Ovary (tissue), 10 donors: ENCODE measurements at places on chromosomes 1 and 21.

DNA sequence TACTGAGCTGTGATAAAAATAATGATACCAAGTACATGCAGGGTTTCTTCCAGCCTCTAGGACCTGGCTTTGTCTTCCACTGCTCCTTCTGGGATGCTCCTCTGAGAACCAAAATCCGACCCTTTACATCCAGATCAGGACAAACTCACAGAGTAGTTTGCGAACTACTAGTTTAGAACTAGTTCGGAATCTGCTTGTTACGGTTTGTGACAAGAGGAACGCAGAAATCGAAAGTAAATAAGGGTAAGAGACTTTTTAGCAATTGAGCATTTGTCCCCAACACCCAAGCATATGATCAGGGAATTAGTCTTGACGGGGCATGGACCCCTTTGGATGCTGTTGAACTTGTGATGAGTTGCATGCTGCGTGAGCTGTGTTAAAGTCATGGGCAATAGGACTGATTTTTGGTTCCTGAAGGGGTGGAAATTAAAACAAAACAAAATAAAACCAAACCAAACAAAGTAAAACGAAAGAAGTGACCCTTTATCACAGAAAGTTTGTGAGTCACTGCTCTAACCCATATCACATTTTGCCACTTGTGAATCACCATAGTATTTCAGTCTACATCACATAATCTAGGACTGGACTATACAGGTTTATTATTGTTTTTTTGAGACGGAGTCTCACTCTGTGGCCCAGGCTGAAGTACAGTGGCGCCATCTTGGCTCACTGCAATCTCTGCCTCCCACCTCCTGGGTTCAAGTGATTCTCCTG lies 35.7 kb upstream of the ERRFI1 start:
- DNase-seq: no peak

DNA sequence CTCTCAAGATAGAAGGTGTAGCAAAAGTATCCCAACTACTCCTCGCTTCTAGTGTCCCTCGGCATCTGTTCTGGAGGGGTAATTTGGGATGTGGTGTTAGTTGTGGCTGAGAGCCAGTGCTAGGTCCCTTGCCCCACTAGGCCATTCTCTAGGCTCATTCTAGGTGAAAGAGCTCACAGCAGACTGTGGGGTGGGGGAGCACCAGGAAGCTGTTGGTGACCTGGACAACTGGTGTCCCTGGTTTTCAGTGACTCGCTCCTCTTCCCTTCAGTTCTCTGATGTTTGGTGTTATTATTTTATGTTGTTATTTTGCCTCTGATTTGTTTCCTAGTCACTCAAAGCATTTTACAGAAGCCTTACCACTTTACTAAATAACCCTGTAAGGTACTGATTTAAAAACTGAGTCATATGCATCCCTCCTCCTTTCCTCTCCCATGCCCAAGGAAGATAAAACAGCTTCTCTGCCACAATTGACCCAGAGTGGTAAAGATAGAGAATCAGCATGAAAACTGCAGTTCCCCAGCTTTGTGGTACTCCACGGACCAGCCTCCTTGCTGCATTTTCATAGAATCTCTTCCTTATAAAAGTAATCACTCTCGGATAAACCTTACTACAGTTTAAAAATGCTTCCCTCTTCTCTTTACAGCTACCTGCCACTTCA lies 14.1 kb downstream of the DYRK3 start:
- DNase-seq: no peak

- DNase-seq: no peak
Observed at GRCh38 chr1:27979151-27979858, 19.5 kb downstream of the XKR8 start.

- no peak for DNase-seq
Observed at GRCh38 chr1:235063068-235063765, 65.4 kb downstream of the TOMM20 start.

GRCh38 chr1:66725885-66726665 lies 26.2 kb upstream of the DYNLT5 start:
- DNase-seq: no peak

DNA sequence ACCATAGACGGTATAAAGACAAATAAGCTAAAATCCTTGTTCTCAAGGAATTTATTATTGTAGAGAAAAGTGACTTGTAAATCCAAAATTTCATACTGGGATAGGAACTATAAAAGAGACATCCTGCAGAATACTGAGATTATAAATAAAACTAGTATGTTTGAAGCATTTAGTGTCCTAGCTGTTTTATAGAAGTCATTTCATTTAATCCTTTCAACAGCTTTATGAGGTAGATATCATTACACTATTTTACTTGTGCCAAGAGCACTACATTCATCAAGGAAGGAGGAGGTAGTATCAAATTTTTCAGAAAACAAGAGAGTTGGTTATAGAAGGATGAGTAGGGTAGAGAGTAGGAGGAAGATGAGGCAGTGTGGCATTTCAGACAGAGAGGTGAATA lies 119.6 kb downstream of the ATF6 start:
- DNase-seq: no peak

DNA sequence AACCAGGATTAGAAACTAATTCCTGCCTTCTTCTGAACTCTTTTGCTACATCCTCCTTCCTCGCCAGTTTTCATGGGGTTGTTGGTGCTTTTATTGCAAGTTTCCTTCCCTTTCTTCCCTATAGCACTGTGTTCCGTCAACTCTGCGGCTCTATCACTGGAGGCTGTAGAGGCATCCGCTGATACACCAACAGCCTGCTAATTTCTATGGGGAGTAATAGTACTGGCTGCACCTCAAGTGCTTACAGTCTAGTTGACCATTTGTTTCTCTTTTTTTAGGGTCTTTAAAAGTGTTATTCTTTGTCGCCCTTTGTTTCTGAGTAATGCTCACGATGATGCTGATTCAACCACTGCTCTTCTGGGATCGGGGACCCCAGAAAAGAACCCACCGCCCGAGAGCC lies 746 bp downstream of the MIS18A start:
- no peak for DNase-seq

GRCh38 chr1:67674260-67675011 lies 10.6 kb upstream of the GADD45A start:
- peak; percentile 34 for DNase-seq

GRCh38 chr1:113185463-113186104 lies 112.6 kb downstream of the LRIG2 start:
- no peak for DNase-seq

DNA sequence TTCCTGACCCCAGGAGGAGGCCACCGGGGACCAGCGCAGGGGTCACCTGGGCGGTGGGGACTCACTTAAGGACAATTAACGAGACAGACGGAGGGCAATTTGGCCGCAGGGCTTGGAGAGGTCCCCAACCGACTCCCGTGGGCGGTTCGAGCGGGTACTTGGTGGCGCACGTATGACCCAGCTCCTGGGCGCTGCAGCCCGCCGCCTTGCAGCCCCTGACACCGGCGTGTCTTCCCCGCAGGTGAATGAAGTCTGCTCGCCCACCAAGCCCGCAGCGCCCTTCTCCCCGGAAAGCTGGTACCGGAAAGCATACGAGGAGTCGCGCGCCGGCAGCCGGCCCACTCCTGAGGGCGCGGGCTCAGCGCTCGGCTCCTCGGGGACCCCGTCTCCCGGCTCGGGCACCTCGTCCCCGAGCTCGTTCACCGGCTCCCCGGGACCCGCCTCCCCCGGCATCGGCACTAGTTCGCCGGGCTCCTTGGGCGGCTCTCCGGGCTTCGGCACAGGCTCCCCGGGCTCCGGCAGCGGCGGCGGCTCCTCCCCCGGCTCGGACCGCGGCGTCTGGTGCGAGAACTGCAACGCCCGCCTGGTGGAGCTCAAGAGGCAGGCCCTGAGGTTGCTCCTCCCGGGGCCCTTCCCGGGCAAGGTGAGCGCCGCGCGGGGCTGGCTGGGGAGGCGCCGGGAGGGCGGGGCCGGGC lies 1.4 kb downstream of the KIF26B start:
- DNase-seq: peak; percentile 45

DNA sequence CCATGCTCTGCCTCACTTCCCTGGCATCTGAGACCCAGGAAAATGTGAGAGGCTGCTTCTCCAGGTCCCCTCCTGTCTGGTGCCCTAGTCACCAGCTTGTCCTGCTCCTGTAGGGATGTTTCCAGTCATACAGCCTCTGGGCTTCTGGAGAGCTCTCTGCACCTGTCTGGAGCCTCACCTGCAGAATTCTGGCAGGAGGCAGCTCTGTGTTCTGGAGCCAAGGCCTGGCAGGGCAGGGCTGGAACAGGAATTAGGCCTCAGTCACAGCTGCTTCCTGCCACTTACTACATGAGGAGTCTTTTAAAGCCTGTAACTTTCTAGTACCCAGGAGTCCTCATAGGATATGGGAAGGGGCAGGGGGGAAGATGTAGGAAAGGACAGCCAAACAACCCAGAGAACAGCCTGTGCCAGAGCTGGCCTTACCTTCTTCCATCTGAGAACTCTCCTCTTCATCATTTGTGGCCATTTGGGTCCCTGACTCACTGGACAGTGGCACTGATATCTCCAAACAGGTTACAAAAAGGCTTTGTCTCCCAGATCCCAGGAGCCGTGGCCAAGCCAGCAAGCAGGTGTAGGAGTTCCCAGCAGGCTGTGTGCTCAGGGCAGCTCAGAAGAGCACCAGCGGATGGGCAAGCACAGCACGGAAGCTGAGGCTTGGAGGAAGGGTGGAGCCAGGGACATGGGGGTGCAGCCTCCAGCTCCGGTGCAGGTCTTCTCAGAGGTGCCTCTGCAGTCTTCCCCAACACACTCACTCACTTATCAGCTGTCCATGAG lies 31.4 kb upstream of the ARTN start:
- DNase-seq: no peak

DNA sequence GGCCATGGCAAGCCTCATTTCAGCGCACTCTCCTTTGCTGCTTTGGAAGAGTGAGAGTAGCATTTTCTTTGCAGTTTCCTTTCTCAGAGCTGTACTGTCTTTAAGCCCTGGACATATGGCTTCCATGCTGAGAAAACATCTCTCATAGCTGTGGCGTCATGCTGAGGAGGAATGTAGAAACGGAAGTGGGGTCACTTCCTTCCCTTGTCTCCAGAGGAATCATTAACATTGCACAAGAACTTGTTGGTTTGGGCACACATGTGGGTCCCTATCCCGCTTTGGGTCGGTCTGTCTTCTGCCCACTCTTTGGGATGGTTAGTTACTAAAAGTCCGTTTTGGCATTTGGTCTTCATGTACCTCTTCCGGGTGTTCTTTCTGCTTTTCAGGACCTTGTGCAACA lies 5.6 kb downstream of the MFN2 start:
- DNase-seq: no peak

- no peak for DNase-seq
Observed at GRCh38 chr1:84143796-84144565, at the start of gene PRKACB. Gene PRKACB, plus strand, starts transcription at chr1:84144271. Its CDS starts 91 bp downstream, at chr1:84144362.

GRCh38 chr1:246020211-246020954 lies 486.7 kb downstream of the SMYD3 start:
- no peak for DNase-seq

- DNase-seq: peak; percentile 44
Observed at GRCh38 chr1:161725908-161726472, 4.6 kb downstream of the FCRLB start.

GRCh38 chr21:46347791-46348381 lies 23.9 kb downstream of the PCNT start:
- no peak for DNase-seq

GRCh38 chr1:30371888-30372791 lies 351.2 kb downstream of the MATN1 start:
- no peak for DNase-seq

- DNase-seq: no peak
Observed at GRCh38 chr1:10694274-10694632, 102.2 kb downstream of the CASZ1 start.

DNA sequence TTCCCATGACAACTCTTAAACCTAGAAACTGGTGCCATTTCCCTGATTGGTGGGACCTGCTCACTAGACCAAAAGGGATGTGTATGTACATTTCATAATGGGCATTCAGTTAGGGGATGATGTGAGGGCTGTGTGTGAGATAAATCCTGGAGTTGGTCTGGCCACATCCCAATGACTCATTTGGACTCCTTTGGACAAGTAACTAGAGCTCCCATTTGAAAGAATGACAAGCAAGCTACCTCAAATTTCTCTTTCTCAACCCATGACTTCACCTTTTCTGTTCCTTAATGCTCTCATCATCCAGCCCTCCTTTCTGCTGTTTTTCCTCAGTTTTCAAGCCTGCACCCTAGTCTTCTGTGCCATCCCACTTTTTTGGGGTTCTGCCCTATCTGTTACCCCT lies 27.9 kb downstream of the EBNA1BP2 start:
- no peak for DNase-seq
